ENCODE measurements at places on chromosomes 7 and 10.
A peak's percentile ranks its signal among the peaks of the same experiment; 100 is the strongest.

- DNase-seq: peak; percentile 36
These were observed 57.4 kb downstream of the ADRB1 start for GRCh38 chr10:114100848-114101741.

DNA sequence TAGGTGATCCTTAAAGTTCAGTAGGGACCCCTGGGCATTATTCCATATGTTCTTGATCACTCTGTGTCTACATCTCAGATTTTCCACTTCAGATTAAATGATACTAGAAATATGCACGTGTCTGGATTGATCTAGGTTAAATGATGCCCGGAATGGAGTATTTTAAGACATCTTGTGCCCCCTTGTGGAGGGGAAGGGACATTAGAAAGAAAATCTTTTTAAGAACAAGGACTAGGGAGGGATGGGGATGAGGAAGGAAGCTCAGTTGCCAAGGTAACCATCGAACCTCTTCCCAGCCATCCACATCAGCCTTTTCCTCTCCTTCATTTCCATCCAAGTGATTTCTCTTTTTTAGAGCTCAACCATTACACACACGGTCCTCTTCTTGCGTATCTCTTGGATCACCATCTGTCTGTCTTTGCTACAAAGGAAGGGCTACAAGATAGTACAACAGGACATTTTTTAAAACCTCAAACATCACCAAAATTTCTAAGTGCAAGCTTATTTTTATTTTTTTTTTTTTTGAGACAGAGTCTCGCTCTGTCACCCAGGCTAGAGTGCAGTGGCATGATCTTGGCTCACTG is 40.5 kb downstream of the PRSS2 start:
- peak; percentile 59 for DNase-seq

- DNase-seq: no peak
These were observed 86.3 kb downstream of the PALS2 start for GRCh38 chr7:24659505-24659904.

DNA sequence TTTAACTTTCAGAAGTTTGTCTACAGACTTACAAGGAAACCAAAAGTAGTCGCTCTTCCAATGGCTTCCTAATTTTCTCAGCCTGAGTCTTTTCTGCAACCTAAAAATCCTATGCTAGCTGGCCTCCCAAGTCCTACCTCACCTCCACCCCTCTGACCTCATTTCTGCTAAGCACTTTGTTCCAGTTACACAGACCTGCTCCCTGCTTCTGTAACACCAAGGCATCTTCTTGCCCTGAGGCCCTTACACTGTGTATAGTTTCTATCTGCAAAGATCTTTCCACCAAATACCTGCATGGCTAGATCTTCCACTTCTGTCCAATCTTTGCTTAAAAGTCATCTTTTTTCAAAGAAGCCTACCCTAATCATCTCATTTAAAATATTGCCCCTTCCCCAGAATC is 1.9 kb upstream of the SNX13 start:
- no peak for DNase-seq

DNA sequence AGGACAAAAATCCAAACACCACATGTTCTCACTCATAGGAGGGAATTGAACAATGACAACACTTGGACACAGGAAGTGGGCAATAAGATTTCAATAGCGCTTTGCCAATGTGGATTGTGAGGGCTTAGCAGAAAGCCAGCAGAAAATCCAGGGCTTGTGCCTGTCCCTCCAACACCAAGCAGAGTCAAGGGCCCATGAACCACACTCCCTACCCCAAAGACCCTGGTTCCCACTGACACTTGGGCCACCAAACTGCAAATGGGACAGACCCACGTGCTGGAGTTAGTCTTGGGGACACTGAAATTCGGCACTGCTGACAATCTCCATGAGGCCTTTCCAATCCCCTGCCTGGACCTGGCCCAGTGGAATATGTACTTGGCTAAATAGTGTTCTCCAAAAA is 67.0 kb downstream of the GRID1 start:
- DNase-seq: no peak

GRCh38 chr10:12529976-12530375 is 180.6 kb downstream of the CAMK1D start:
- DNase-seq: no peak
